ENCODE measurements at places on chromosomes 4 and X.

- no peak for DNase-seq
These were observed 278.2 kb upstream of the CXXC4 start for GRCh38 chr4:104772849-104773248.

- no peak for DNase-seq
These were observed 16.4 kb downstream of the SMIM10L2A start for GRCh38 chrX:135437867-135438733.

GRCh38 chr4:182093935-182094334 lies 149.3 kb upstream of the TENM3 start:
- DNase-seq, result no peak

DNA sequence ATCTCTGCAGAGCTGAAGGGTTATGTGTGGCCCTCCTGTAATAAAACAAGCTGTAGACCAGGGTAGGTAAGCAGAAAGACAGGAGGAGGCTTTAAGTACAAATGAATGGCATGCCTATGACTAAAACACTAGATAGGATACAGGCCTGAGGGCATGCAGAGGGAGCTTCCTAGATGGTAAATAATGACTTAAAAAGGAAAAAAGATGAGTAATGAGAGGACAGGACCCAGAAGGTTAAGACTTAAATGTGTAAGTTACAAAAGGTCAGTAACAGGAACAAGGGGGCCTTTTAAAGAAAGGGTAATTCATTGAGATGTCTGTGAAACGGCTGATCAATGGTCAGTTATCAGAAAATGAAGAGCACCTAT lies 194.8 kb downstream of the SOWAHB start:
- no peak for DNase-seq

DNA sequence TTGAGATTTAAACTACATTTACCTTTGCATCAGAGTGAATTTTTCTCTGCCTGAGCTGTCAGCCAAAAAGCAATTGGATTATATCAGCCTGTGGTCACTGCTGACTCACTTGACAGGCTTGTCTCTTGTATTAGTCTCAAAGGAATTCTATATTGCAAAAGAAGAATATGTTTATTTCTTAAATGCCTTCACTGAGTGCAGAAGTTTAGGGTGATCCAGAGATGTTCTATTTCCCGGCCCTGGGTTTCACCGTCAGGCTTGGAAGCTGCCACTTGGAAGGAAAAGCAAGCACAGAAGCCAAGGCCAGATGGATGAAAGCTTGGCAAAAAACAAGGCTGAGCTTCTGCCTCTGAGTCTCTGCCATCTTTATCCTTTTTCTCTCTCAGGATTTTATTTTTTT lies 80.9 kb downstream of the FAM114A1 start:
- DNase-seq, result peak; percentile 52

- no peak for DNase-seq
These were observed 56.1 kb downstream of the ATXN3L start for GRCh38 chrX:13263560-13264251.

- DNase-seq, result no peak
These were observed 909.2 kb upstream of the PRKX start for GRCh38 chrX:4622486-4623167.

- no peak for DNase-seq
These were observed 147.9 kb downstream of the PTCHD1 start for GRCh38 chrX:23482561-23482960.

DNA sequence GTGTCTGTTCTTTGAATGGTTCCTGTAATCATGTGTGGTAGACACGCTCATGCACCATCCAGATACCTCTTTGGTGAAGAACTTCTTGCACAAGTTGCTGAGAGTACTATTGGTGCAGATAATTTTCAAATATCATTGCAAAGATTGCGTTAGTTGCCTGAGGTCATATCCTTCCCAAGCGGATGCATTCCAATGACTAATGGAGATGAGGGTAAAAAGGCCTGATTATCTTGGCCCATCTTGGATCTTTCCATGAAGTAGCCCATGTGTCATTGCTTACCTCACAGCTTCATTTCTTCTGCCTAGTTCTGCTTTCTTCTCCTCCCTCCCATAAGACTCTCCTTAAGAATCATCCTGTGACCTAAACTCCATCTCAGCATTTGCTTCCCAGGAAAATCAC lies 384.9 kb upstream of the CNKSR2 start:
- no peak for DNase-seq

- DNase-seq, result no peak
These were observed 17.1 kb downstream of the MSANTD1 start for GRCh38 chr4:3266076-3266475.

GRCh38 chrX:12467321-12467720 lies 323.9 kb upstream of the PRPS2 start:
- DNase-seq, result no peak

GRCh38 chr4:176270669-176271068 lies 1.6 kb upstream of the ASB5 start:
- DNase-seq, result peak; percentile 4

DNA sequence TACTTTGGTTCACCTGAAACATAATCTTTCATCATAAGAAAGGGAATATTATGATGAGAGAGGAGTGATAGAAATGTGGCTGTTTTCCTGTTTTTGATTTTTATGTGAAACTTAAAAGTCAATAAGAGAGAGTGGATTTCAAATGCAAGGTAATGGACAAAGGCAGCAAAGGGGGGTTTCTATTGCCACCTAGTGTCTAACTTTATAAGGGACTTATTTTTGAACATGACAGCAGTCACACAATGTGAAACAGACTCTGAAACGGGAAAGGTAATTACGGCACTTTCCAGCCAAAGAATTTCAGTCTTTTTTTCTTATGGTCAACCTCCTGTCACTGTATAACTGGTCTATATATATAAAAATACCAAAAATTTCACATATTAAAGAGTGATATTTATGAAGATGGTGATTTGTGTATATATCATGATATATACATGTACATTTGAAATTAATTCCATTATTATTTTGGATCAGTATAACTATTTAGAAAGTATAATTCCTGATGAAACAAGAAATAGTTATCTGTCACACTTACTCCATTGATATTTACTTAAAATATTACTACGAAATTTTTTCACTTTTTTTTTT lies 127.1 kb downstream of the FBXO8 start:
- DNase-seq, result peak; percentile 51

- DNase-seq, result no peak
These were observed 237.5 kb downstream of the HNRNPD start for GRCh38 chr4:82136161-82136801.

All from NB4 (cell line).